NCI-H524 treated with DMSO at 0.1 percent for 48 hours (cell line): ENCODE measurements at places on chromosomes 13 and 19.

GRCh38 chr13:91618315-91618714 lies 219.9 kb downstream of the GPC5 start:
- no peak for DNase-seq

DNA sequence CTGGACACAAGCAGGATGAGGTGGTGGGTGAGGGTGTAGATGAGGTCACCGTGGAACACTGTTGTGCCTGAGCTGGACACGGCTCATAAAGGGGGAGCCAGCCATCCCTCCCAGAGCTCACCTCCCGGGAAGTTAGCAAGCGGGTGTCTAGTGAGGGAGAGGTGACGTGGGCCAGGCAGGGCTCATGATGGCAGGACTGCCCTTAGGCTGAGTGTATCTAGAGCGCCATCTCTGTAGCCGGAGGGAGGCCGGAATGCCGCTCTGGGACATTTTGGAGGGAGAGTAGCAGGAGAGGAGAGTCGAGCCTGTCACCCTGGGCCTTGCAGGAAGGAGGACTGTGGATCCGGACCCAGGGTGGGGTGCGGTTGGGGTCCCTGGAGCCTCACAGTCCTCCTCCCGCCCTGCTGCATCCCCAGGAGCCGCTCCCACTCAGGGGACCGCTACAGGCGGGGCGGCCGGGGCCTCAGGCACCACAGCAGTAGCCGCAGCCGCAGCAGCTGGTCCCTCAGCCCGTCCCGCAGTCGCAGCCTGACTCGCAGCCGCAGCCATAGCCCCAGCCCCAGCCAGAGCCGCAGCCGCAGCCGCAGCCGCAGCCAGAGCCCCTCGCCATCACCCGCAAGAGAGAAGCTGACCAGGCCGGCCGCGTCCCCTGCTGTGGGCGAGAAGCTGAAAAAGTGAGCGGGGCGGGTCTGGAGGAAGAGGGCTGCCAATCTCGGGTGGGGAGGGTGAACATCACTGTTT lies 9.2 kb downstream of the ZNF296 start:
- no peak for DNase-seq

- no peak for DNase-seq
Measured at GRCh38 chr13:28557725-28558520, 63.0 kb upstream of the FLT1 start.

GRCh38 chr13:28743020-28743419 lies 24.2 kb upstream of the SLC46A3 start:
- no peak for DNase-seq

DNA sequence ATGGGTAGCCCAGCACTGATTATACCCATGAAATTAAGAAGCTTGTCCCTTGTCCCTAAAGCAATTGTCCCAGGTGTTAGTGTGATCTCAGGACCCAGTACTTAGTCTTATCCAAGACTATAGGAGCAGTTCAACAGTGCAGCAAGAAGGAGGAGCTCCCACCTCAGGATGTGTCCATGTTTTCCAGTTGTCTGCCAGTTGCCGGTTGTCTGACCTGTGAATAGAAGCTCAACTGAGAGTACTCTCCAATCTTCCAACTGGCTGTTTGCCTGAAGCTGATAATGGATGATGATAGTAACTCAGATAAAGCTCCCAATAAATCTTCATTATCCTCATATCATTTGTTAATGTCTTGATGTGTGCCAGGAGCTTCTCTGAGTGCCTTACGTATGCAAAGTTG lies 107.2 kb upstream of the HTR2A start:
- DNase-seq: no peak
